HAP-1 (cell line): ENCODE measurements at places on chromosomes 1 and 21.

DNA sequence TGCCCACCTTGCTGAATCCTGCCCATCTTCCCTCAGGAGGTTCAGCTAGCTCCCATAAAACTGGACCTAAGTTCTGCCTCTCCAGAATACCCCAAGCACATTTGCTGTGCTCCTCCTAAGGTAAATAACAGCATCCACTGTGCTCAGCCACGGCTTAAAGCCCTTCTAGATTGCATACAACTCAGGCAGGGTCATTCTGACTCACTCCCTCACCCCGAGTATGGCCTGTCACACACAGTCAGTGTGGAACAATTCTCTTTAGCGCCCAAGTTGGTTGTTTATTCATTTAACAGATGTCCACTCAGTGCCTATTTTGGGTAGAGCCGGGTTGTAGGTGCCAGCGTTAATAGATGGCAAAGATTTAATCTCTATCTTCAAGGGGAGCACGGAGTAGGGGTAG, 147.5 kb upstream of the EDN2 start:
- DNase-seq: no peak

DNA sequence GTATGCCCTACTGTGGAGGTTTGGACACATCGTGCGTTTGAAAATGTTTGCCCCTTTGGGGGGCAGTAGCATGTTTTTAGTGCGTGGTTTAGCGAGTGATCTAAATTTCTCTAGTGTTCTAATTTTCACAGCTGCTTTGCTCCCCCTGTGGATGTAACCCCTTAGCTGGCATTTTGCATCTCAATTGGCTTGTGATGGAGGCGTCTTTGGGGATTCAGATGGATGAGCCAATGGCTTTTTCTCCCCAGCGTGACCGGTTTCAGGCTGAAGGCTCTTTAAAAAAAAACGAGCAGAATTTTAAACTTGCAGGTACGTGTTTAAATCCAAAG, 836 bp downstream of the CDC7 start:
- DNase-seq: no peak

DNA sequence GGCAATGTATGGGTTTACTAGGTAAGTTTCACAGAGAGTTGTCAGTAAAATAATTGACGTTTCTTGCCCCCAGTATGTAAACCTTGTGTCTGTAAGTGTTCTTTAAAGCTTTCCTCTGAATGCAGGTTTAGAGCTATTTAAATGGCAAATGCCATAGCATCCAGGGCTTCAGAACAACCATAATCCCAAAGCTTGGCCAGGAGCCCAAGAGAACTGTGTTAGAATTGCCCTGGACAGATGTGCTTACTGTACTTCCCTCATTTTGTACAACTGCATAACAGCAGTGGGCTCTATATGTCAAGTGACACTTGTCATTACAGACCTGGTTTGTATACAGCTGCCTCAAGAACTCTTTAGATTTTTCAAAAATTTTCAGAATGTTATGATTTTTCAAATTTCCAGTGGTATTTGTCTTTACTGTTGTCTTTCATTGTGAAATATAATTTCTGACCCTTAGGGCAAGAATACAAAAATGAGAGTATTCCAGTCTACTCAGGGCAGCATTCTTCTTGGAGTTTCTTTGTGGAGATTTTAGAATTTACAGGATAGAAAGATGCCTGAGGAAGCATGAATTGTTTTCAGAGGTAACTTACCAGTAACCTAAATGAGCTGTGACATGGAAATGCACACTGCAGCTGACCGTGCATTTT, 136.9 kb upstream of the L1TD1 start:
- DNase-seq: peak; percentile 59

DNA sequence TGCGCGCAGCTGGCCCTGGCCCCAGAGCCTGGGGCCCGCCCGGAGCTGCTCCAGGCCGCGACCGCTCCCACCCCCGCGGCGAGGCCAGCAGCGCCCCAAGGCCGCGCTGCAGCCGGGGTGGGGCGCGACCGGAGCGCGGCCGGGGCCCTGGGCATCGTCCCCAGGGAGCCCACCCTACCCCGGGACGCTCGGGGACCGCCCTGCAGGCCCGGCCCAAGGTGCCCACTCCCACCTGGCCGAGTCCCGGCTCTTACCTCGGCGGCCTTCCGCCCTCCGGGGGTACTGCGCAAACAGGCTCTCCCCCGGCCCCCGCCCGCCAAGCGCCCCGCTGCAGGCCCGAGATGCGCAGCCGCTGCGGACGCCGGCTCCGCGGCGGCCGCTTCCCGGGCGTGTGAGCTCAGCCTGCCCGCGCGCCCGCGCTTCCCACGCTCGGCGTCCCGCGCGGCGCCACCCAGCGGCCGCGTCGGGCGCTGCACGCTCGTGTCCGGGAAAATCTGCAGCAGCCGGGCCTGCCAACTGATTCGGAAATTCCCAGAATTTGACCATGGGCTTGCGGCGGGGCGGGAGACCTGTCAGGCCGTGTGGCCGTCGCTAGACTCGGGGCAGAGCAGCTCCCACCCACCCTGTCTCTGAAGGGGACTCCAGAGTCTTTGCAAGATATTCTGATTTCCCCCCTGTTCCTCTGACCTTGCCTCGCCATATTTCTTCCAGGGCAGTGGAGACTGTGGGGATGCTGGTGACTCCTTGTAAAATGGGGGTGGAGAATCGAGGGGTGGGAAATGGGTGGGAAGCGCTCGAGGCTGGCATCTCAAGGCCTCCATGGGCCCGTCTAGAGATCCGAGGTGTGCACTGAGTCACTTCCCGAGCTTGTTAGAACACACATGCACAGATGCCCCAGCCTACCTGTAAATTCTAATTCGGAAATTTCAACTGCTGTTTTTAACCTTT, 41.9 kb downstream of the CD34 start:
- DNase-seq: peak; percentile 50

DNA sequence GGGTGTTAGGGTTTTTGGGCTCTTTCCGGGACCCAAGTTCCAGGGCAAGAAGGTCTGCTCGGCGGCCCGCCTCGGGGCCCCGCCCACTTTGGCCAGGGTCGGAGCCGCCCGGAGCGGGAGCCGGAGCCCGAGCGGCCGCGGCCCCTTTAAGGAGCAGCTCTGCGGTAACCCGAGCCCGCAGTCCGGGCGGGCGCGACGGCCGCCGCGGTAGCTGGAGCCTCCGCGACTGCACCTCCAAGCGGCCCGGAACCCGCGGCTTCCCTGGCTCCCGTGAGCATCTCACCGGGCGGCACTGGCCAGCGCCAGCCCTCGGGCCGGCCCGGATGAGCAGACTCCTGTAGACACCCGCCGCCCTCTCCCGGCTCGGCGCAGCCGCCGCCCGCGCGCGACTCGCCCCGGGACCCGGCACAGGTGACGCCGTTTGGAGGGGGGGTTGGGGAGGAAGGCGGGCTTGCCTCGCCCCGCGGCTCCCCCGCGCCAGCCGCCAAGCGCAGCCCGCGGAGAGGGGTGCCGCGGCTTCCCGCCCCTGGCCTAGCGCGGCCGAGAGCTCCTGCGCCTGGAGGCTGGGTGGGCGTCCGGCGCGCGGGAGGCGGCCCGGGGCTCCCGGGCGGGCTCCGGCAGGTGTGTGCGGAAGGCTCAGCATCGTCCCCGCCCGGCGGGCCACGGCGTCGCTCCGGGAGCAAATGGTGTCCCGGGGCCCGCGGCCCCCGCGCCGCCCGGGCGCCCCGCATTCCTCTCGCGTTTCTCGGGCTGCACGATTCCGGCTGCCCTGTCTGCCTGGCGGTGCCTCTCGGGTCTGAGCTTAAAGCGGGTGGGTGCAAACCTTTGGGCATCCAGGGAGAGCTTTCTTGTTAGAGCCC, at the start of gene TLCD4:
Gene TLCD4, plus strand, starts transcription at position 149 of the 860 bp plus-strand sequence. CDS start 26,547 bp downstream, outside the sequence.
- peak; percentile 79 for DNase-seq

DNA sequence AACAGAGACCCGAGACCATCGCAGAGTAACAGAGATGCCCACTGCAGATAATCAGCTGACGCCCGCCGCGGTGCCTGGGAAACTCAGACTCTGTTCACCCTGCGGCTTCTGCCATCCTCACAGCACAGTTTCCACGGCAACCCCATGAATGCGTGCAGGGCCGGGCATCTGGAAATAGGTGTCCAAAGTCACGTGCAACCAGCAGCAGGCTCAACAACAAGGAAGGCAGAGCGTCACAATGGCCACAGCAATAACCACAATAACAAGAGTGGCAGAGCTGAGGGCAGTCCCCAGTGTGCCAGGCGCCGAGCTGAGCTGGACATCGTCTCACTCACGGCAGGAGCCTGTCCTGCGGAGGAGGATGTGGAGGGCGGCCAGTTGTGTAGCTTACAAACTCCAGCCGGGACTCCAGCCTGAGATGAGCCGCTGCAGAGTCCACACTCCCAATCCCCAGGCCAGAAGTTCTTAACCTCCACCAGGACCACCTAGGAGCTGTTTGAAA, 102.0 kb downstream of the CRYAA start:
- DNase-seq: no peak

- DNase-seq: no peak
These were observed 18.0 kb upstream of the OLIG2 start for GRCh38 chr21:33007747-33008146.

- DNase-seq: peak; percentile 41
These were observed 71.0 kb downstream of the NFASC start for GRCh38 chr1:204941421-204942338.

DNA sequence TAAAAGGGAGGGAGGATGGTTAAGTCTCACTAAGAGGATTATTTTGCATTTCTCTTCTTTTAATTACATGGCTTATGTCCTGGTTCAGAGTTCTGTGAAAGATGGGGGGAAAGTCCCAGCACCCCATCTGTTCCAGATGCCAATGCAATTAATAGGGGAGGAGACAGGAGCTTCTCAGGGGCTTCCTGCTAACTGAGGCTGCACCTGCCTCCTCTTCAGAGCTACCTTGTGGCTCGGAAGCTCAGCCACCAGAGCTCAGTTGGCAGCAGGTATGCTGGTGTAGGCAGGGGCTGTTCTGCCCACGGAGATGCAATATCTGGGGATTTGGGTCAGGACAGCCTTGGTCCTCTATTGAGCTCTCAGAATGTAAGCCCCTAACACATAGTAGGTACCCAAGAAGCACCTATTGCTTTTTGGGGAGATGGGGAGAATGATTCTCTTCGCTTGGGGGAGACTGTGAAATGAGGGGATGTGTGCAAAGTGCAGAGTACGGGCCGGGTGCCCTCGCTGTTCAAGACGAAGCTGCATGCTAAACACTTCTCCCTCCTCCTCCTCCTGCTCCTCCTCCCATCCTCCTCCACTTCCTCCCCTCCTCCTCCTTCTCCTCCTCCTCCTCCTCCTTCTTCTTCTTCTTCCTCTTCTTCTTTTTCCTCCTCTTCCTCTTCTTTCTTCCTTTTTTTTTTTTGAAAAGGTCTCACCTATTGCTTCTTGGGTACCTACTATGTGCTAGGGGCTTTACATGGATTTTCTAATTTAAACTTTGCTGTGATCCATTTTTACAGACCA, 279.0 kb downstream of the PTPRU start:
- no peak for DNase-seq

- no peak for DNase-seq
These were observed 150.9 kb downstream of the PHTF1 start for GRCh38 chr1:113608399-113608798.

DNA sequence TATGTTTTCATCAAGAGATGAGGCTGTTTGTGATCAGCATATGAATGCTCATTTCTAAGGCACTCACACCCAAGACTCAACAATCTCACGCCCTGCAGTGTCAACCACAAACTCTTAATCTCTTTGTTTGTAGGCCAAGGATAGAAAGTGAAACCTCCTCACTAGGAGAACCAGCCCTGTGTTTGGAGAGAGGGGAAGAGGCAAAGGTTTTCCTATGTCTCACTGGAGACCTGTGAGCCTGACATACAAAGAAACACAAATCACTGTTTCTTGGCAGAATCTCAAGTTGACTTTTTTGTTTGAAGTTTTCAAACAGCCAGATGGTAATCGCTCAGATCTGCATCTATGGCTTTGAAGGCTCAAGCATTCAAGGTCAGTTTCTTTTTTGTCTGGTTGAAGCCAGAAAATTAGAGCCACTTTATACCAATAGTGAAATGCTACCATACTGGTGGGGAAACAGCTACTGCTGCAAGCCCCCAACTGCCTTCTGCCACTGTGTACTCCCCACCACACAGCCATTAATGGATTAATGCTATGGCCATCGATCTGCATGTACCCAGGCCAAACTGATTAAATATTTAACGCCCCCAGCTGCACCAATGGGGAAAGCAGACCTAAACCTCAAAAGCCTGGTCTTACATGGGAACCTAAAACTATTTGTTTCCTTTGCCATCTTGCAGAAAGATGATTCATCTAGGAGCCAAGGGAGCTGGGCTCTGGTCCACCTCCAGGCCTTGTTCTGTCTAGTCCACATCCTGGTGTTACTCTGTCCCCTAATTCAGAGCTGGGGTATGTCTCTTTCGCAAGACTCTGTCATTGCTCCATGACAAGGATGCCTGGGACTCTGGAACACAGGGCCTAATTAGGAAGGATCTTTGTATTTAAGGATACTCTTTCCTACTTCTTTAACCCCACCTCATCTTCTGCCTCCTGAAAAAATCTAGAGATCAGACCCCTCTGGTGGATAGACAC, 16.3 kb downstream of the PDZK1 start:
- peak; percentile 61 for DNase-seq

GRCh38 chr1:177091040-177091439, 73.5 kb downstream of the ASTN1 start:
- no peak for DNase-seq

GRCh38 chr1:111222308-111223125, 5.0 kb upstream of the CHI3L2 start:
- DNase-seq: peak; percentile 75

GRCh38 chr1:56666112-56666608, 21.0 kb downstream of the PRKAA2 start:
- no peak for DNase-seq

DNA sequence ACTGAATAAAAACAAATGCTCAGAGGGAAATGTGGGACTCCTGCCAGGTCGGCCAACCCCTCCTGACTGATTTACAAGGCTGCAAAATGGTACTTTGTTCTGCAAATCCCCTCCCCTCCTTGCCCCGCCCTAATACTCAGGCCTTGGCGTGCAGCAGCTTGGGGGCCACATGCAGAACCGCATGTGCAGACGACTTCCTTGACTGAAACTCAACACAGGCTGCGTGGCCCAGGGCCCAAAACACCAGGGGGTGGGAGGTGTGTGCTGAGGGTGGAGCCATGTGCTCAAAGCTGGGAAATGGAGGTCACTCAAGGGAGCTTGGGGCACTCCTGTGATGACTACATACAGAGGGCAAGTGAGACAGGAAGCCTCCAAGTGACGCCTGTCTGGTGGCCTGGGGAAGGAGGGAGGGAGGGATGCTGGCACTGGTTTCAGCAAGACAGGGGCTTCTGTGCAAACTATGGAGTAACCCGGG, 87.2 kb downstream of the MRPL37 start:
- peak; percentile 90 for DNase-seq

DNA sequence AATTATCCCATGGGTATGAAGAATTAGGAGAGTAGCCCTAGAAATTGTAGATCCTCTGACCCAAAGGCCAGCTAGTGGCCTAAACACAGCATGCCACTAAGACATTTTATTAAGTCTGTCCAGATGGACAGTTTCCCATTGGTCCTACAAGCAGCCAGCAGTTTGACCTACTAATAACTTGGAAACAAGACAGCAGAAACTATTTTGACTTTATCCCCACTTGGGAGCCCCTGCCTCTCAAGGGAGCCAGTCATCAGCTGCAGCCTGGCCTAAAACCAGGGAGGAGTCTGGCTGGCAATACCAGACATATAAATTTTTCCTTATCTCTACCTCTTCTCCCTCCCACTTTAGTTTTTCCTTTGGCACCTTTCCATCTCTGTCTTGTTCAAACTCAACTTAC, 222.6 kb upstream of the KCTD3 start:
- no peak for DNase-seq

GRCh38 chr1:101567582-101568189, 330.9 kb downstream of the S1PR1 start:
- peak; percentile 64 for DNase-seq
